ENCODE measurements at places on chromosomes 6 and 20.

- DNase-seq, result no peak
Observed at GRCh38 chr6:50998905-50999304, 180.2 kb downstream of the TFAP2B start.

DNA sequence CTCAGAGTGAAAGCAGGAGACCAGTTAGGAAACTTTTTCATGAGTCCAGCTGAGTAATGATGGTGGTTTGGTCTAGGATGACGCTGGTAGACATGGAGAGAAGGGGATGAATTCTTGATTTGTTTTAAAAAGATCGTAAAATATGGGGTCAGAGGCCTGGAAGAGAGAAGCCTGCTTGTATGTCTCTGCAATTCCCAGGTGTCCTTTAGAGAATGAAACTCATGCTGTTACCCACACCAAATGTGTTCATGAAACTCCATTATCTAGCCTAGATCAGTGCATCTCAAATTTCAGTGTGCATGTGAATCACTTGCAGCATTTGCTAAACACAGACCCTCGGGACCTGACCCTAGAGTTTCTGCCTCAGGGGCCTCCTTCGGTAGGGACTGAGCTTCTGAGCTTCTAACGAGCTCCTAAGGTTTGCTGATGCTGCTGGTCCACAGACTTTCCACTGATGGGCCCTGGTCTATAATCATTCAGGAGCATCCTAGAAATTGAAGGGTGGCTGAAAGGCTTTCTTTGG lies 302.0 kb upstream of the PLCB4 start:
- no peak for DNase-seq

DNA sequence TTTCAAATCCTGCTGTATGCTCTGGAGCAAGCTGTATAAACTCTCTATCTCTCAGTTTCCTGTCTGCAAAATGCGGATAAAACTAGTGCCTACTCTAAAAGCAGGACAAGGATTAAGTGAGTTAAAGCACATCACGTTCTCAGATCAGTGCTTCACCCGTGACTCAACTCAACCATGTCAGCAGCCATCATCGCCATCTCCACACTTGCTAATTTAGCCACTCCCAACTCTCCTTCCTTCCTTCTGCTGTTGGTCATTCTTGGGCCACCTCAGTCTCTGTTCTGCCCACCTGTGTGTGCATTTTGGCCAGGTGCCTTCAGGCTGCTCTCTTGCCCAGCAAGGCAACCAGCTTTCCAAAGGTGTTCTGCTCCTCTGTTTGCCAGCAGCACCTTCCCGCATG lies 260.0 kb upstream of the CDYL start:
- DNase-seq, result no peak

- DNase-seq, result no peak
Observed at GRCh38 chr6:98458708-98459107, 375.7 kb upstream of the POU3F2 start.

DNA sequence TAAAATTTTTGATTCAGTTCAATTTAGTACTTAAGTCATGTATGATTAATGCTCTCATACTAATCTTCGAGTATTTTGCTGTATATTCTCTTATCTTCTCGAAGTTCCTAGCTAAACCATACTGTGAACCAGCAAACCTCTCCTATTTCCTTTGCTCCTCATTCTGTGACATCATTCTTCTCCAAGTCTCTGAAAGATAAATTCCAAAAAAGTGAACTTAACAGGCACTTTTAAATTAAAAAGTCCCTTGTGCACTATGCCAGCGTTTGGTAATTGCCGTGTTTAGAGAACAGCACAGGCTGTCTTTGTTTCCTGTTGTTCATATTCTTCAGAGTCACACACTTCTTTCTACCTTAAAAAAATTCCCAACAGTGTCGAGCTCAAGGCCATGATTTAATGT lies 188.4 kb upstream of the PHACTR1 start:
- DNase-seq, result no peak

DNA sequence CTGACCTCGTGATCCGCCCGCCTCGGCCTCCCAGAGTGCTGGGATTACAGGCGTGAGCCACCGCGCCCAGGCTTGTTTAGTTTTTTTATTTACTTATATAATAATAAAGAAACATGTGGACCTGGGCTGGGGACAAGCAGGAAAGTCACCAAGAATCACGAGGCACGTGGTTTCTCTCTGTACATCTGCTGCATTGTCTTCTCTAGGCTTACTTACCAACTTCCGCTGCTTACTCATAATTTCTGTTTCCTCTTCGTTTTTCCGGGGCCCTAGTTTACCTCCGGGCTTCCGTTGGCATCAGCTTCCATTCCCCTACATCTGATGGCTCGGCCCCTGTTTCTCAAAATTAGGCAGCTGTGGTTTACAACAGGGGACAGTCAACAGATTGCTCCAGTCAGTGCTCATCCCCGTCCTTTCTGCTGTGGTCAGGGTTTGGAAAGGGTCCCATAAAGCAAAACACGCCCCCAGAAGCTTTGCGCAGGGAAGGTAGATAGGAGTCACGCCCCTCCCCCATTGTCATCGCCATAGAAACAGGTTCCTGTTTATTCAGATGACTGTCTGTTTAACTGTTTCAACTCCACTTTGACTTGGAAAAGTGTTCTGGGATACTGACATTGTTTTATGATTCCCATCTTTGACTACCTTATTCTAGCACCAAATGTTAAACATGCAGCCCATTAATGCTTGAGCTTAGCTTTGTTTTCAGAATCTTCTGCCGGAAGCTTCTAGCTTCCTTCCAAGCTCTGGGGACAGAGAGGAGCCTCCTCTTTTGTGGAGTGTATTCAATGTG lies 31.9 kb upstream of the TXLNB start:
- DNase-seq, result no peak

- no peak for DNase-seq
Observed at GRCh38 chr6:169216830-169217229, 36.8 kb downstream of the THBS2 start.

DNA sequence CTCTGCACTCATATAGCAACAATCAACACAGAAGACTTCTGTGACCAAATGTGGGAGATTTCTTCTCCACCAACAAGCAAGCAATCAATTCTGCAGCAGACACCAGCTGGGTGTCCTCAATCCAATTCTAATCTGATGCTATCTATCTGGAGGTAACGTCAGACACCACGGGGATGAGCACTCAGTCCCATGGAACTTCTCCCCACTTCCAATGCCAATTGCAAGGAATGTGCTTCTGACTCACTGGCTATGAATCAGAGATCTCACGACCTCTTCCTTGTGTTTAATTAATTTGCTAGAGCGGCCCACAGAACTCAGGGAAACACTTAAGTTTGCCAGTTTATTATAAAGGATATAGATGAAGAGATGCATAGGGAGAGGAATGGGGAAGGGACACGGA lies 103.5 kb upstream of the SIRPG start:
- no peak for DNase-seq

DNA sequence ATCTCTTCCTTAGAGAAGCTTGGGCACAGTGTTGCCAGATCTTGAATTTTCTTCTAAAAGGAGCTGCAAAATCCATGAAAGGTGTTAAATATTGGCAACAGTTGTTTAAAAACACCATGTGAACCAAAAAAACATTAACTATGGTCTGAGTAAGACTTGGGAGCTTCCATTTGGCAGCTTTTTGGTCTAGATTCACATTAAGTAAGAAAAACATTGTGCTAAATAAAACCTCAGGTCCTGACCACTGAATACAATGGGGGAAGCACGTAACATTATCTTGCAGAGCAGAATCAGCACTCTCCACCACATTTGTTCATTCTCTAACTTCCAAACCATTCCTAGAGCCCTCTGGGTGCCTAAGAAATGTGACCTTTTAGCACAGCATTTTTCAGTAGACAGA lies 437.6 kb upstream of the PLCB4 start:
- no peak for DNase-seq

GRCh38 chr6:73713426-73714147 lies 17.6 kb downstream of the CD109 start:
- no peak for DNase-seq

DNA sequence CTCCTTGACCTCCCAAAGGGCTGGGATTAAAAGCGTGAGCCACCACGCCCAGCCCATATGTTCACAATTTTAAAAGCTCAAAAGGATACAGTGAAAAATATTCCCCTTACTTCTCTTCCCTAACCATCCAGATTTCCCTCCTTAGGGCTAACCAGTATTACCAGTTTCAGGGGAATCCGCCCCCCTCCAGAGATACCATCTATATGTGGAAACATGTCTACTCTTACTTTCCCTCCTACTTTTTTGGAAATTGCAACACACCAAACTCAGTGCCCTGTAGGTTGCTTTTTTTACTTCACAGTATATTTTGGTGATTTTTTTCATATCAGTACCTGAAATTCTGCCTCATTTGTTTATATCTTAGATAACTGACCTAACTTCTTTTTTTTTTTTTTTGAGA lies 6.9 kb upstream of the RPL10A start:
- DNase-seq, result no peak

DNA sequence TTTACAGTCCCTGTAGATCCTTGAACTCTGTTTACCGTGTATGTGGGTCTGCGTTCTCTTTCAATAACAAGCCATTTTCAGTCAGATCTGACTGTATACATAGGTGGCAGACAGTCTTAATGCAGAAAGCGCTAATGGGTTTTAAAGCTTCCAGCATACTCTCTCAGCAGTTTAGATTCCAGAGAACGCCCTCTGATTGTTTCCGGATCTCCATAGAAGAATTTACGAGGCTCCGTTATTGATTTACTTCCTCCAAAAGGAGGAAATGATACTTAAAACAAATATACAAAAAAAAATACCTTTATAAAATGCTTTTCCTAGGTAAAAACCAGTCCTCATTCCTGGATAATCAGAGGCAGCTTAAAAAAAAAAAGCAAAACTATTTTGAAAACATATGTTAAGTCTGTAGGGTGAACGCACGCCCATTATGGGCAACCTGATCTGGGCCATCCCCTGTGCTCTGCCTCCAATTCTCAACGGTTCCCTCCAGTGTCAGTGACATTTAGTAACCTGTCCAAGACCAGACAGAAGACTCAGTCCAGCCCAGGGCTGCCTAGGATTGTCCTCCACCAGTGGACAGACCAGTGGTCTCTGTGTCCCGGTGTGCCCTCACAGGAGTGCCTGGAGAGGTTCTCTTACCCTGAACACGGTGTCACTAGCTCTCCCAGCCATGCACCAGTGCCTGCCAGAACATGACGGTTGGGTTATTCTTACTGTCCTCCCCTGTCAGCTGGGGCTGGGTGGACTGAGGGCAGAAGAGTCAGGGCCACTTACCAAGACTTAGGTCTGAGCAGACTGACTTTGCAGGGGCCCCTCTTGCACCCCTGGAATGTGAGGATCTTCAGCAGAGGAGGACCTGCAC lies 217.3 kb downstream of the ARID1B start:
- DNase-seq, result no peak

DNA sequence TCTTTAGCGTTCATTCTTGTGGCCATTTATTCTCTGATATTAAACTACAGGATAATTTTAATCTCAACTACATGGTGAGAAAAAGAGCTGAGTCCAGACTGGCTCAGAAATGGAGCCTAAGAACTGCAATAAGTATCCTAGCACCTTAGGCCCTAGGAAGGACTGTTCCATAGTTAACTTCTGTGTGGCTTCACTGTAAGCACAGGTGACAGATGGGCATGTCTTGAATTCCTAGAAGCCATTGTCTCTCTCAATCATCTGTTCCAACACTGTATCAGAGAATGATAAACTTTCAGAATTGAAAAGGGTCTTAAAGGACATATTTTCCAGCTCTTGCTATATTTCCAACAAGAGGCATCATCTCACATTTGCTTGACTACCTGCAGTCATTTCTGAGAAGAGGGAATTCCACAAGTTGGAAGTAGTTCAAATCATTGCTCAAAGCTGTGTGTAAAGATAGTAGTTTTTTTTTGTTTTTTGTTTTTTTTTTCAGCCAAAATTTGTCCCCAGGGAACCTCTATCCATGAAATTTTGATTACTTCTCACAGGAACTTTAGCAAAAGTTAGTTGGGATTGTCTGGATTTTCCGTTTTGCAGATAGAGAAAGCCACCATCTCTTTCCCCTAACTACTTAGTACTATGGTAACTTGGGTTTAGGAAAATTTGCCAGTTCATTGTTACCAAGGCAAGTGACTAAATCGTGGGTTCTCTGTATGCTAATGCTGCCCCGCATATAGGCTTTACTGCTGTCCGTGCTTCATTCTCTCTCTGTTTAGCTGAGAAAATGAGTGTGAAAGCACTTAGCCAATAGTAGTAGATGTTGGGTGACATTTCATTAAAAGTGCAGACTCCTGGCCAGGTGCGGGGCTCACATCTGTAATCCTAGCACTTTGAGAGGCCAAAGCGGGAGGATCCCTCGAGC lies 47.2 kb downstream of the KCNS1 start:
- no peak for DNase-seq

- DNase-seq, result no peak
Observed at GRCh38 chr6:114058435-114058834, 87.5 kb upstream of the HDAC2 start.

GRCh38 chr6:12577124-12577850 lies 139.3 kb upstream of the PHACTR1 start:
- peak; percentile 15 for DNase-seq

GRCh38 chr6:35569011-35569461 lies 56.3 kb upstream of the TULP1 start:
- DNase-seq, result no peak

DNA sequence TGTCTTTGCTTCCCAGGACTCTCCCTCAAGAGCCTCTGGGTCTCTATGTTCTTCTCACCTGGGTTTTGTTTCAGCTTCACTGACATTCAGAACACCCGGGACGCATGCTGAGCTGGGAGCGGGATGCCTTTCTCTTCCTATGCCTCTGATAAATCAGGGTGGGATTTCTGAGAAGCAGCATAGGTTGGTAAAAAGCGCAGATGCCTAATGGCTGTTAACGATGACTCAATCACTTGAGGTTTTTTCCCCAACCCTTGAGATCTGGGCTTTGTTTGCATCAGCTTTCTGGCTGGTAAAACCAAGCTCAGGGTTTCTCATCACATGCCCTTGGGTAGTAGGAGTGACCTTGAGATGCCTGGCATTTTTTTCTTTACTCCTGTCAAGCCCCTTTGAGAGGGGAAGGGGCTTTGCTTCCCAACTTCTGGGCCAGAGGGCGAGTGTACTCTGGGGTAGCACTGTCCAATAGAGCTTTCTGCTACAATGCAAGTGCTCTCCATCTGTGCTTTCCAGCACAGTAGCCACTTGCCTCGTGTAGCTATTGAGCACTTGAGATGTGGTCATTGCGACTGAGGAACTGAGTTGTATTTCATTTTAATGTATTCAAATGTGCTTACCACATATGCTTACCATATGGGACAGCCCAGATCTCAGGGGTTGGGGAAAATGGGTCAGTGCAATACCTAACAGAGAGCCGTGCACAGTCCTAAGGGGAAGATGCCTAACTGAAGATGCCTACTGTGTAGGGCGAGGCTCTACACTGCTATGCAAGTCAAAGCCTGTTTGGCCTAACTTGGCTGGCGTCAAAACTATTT lies 69.1 kb downstream of the PPP1R14C start:
- no peak for DNase-seq
